Activated CD4-positive, alpha-beta T cell treated with anti-CD3 and anti-CD28 coated beads, Interleukin-2, amount 10 ng/mL, durations not matched to agents 7 days and 5 days (primary cell): ENCODE measurements at places on chromosomes 3 and 15. TPM values are rescaled to one million over a fixed set of nuclear protein-coding genes. Genes with fewer than 3 reads are reported as not detected.

GRCh38 chr3:138172625-138173024 lies 2.1 kb downstream of the DBR1 start:
- peak overlapping the region; percentile 35 for H3K4me3 ChIP-seq
- H3K36me3 ChIP-seq, result peaks cover 36% of the 10 kb centered on the region
- H3K27ac ChIP-seq, result no peak overlapping the region
- peaks cover 40% of the 10 kb centered on the region for H3K4me1 ChIP-seq
- no peaks in the 10 kb centered on the region for H3K27me3 ChIP-seq

- no peaks in the 10 kb centered on the region for H3K27me3 ChIP-seq
- no peak for DNase-seq
- H3K36me3 ChIP-seq, result no peaks in the 10 kb centered on the region
- no peak overlapping the region for H3K27ac ChIP-seq
- H3K4me3 ChIP-seq, result no peak overlapping the region
- H3K4me1 ChIP-seq, result no peaks in the 10 kb centered on the region
These were observed 1070.4 kb downstream of the ROBO1 start for GRCh38 chr3:78697426-78697825.

DNA sequence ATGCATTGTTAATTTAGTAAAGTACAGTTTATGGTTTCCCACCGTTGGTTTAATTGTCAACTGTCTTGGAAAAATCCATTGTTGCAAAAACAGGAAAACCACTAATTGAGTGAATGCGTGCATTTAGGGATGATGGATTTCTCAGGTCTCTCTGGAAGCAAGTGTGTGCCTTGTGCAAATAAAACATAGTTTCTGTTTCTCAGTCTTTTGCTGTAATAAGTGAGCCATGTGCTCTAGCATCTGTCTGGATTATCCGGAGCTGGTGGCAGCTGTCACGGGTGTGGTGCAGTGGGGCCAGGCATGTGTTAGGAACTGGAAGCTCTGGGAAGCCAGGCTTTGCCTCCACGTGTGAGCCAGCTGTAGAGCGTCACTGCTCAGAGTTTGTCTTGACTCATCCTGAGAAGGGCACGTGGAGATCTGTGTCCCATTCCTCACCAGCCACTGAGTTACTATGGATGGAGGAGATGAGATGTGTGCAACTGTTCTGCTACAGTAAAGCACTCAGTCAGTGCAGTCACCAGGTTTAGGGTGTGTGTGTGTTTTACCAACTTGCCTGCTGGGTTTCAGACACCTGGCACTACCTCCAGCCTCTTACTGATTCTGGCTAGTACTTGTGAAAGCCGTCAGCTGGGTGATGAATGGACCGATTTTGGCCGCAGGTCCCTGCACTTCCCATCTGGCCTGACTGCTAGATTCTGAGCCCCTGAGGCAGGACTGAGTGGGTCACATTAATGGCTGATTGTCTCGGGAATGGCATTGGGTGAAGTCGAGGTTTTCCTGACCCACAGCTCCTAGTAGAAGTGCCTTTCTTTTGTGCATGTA lies 7.2 kb downstream of the APBA2 start:
- H3K4me1 ChIP-seq, result peaks cover 46% of the 10 kb centered on the region
- peaks cover 2% of the 10 kb centered on the region for H3K27me3 ChIP-seq
- peak overlapping the region; percentile 1 for H3K27ac ChIP-seq
- H3K4me3 ChIP-seq, result no peak overlapping the region

DNA sequence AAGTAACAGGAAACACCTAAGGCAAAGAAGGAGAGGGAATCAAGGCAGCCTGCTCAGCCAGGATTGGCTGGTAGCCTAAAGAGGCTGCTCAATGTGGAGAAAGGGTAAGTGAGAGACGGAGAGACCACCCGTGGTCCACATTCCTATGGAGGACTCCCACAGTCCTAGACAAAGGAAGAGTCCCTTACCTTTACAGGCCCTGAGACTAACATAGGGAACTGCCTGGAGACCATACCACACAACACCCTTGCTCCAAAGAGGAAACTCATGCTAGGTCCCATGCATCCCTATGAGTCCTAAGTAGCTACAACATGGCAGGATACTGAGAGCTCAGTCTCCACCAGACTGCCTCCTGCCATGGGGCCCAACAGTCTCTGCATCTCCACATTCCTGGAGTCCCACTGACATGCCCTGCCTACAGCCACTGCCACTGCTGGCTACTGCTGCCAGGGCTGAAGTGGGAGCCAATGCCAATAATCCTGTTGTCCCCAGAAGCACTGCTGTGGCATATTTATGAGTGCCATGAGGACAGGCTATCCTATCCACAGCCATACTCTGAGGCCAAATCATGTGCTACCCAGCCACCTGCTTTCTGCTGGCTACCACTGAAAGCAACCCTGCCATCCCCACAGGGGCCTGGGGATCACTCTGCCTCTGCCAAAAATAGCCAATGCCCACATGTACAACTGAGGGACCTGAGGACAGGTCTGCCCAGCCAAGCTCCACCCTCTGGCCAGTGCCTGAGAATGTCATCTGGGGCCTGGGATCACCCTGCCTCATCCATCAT lies 45.0 kb downstream of the COPS2 start:
- DNase-seq, result no peak
- no peaks in the 10 kb centered on the region for H3K27me3 ChIP-seq
- no peak overlapping the region for H3K4me3 ChIP-seq
- H3K27ac ChIP-seq, result no peak overlapping the region
- H3K4me1 ChIP-seq, result peaks cover 2% of the 10 kb centered on the region

DNA sequence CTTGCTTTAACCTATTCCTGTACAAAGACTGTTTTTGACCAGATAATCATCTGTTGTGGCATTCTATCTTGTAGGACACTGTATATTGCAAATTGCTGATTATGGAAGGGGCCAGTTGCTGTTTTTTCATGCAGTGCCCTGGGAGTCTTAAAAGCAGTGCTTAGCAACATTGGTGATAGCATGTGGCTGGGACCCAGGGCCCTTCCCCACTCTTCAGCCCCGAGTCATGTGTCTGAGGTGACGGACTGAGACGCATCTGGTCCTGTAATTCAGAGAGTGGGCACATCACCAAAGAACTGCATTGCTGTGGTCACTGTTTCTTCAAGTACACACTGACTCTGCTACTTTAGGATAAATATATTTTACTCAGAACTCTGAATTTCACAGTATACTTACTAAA lies 63.4 kb downstream of the SNRK start:
- no peak overlapping the region for H3K4me3 ChIP-seq
- DNase-seq, result no peak
- H3K4me1 ChIP-seq, result peaks cover 46% of the 10 kb centered on the region
- H3K27me3 ChIP-seq, result no peaks in the 10 kb centered on the region
- H3K27ac ChIP-seq, result peak overlapping the region; percentile 20
- H3K36me3 ChIP-seq, result peaks cover 95% of the 10 kb centered on the region

- no peak overlapping the region for H3K27ac ChIP-seq
- H3K27me3 ChIP-seq, result peaks cover 9% of the 10 kb centered on the region
- no peaks in the 10 kb centered on the region for H3K36me3 ChIP-seq
These were observed 64.1 kb downstream of the LSM3 start for GRCh38 chr3:14242490-14243311.

GRCh38 chr3:89889386-89889785 lies 782.0 kb downstream of the EPHA3 start:
- H3K4me3 ChIP-seq, result no peak overlapping the region
- DNase-seq, result no peak
- no peak overlapping the region for H3K27ac ChIP-seq
- no peaks in the 10 kb centered on the region for H3K4me1 ChIP-seq

DNA sequence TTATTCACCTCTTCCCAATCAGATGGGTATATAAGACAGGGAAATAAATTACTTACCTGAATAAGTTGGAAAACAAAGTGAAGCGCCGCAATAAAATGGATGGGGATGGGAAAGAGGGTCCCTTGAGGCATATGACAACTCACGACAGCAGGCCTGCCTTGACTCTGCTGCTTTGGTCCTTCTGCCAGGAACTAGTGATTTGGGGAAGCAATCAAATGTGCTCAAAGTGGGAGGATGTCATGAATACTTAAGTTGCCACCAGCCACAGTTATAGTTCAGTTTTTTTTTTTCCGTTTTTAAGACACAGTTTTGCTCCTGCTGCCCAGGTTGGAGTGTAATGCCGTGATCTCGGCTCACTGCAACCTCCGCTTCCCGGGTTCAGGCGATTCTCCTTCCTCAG lies 4.6 kb downstream of the PARL start:
- no peak overlapping the region for H3K4me3 ChIP-seq
- no peaks in the 10 kb centered on the region for H3K27me3 ChIP-seq
- H3K4me1 ChIP-seq, result peaks cover 47% of the 10 kb centered on the region
- H3K27ac ChIP-seq, result no peak overlapping the region

DNA sequence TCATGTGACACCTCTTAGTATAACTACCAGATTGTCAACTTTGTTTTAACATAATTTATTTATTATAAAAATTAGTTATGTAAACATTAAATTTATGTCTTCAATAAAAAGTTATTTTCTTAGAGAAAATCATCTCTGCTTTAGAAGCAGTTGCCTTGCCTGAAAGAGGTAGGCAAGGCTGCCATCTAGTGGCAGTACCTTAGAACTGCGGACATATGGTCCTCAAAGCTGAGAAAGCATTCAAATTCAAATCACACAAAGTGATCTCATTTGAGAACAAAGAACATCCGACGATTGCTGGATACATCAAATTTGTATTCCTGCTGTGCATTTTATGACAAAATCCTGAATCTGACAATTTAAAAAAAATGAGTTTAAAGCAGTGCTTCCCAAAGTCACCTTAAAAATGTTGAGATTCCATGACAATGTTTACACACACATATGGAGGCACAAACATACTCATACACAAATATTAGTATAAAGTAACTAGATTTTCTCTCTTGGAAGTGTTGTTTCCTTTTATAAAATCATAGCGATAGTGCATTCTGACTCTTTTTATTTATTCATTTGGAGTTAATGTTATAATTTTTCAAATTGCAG lies 617.4 kb downstream of the CADM2 start:
- DNase-seq, result peak; percentile 59
- H3K36me3 ChIP-seq, result no peaks in the 10 kb centered on the region

- no peaks in the 10 kb centered on the region for H3K4me1 ChIP-seq
- no peak overlapping the region for H3K4me3 ChIP-seq
- DNase-seq, result no peak
These were observed 102.2 kb downstream of the ARNT2 start for GRCh38 chr15:80506286-80506893.

DNA sequence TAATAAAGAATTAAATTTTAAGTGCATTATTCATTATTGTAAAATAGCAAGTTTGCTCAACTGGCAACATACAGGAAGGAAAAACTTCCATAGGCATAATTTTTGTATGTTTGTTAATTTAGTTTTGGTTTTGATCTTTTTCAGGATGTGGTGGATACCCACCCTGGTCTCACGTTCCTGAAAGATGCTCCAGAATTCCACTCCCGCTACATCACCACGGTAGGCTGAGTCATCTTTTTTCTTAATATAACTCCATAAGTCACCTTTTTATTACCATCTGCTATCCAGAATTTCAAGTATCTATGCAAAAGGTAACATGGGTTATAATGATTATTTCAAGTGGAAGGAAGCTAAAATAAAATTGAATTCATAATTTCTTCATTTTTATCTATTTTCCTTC lies 104.8 kb downstream of the PPP2R3A start:
- H3K4me3 ChIP-seq, result no peak overlapping the region
- H3K36me3 ChIP-seq, result no peaks in the 10 kb centered on the region
- DNase-seq, result no peak
- peaks cover 4% of the 10 kb centered on the region for H3K4me1 ChIP-seq
- peaks cover 10% of the 10 kb centered on the region for H3K27me3 ChIP-seq

DNA sequence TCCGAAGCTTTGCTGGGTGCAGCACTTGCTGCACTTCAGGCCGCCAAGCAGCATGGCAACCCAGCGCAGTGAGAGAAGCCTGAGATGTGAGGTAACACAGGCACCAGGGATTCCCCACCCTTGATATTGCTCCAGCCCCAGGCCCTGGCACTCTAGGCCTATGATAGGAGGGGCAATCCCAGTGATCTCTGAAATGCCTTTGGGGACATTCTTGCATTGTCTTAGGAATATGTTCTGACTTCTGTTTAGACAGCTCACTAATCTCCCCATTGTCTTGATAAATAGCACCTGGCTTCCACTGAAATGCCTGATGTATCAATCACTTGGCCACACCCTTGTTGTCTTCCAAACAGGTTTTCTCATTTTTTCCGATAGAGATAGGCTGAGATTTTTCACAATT lies 102.8 kb downstream of the SOX14 start:
- no peak for DNase-seq
- H3K4me3 ChIP-seq, result no peak overlapping the region
- H3K27me3 ChIP-seq, result no peaks in the 10 kb centered on the region
- H3K36me3 ChIP-seq, result no peaks in the 10 kb centered on the region
- H3K27ac ChIP-seq, result no peak overlapping the region
- H3K4me1 ChIP-seq, result no peaks in the 10 kb centered on the region

DNA sequence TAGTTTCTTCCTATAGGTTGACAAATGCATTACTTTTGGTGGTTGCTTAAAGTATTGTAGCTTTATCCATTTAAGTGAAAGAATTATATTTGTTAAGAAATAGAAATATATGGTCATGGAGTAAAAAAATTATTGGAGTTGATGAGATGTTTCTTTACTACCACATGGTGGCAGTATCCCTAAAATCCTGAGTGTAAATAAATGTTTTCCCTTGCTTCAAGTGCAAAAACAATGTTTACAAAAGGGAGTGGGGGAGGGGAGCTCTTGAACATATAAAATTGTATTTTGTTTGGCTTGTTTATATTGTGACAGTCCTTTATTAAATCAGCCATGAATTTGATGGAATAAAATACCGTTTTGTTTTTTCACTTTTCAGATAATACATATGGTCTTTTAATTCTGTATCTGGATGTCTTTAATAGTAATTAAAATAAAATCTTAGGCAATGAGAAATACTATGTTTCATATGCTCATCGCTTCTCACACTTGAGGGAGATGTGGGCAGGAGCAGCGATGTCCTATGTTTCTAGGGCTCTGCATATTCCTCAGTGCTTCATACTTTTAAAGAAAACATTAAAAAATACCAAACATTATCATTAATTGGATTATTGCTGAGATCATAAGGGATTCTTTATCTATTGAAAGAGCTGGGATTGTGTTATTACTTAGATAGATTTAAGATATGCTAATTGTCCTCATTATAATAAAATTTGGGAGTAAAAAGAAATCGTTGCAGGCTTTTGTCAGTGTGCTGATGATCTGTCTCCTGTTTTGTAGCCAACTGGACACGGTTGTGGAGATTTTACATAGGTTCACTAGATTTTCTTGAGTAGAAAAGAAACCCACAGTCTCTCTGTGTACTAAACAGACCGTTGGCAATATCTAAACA lies 349.7 kb downstream of the TUSC7 start:
- no peak for DNase-seq
- H3K36me3 ChIP-seq, result no peaks in the 10 kb centered on the region
- no peak overlapping the region for H3K27ac ChIP-seq
- H3K4me3 ChIP-seq, result no peak overlapping the region
- H3K4me1 ChIP-seq, result no peaks in the 10 kb centered on the region

DNA sequence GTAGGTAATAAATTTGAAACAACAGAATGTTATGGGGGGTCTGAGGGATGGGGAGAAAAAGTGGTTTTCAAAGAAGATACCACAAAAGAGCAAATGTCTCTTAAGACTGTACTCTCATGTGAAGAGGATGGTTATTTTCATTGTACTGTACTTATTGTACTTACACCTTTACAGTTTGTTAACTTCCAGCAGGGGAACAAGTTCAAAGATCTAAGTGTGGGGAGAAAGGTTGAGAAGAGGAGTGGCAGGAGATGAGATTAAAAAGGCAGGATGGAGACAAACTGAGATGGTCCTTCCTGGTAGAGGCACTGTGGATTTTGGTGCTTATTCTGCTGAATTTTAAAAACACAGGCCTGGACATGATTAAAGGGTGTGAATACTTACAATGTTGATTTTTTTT lies 5.4 kb upstream of the ZCWPW2 start:
- H3K27me3 ChIP-seq, result no peaks in the 10 kb centered on the region
- peaks cover 52% of the 10 kb centered on the region for H3K4me1 ChIP-seq
- DNase-seq, result no peak
- no peak overlapping the region for H3K27ac ChIP-seq
- no peak overlapping the region for H3K4me3 ChIP-seq

Gene CFAP92
- total RNA-seq, result 0.10 TPM

Gene UBR1
- total RNA-seq, result 27.8 TPM

Gene GOLGA6B
- not detected for total RNA-seq

Gene ALPK3
- 0.27 TPM for total RNA-seq

Gene PCSK6
- total RNA-seq, result 0.74 TPM

Gene NR1D2
- total RNA-seq, result 5.9 TPM

Gene GP5
- total RNA-seq, result 1.3 TPM
